ENCODE measurements at places on chromosomes 2 and 18.
A peak's percentile ranks its signal among the peaks of the same experiment; 100 is the strongest.

GRCh38 chr2:28991021-28991420, 9.9 kb downstream of the TOGARAM2 start:
- no peak for DNase-seq

GRCh38 chr18:2935438-2936192, 77.3 kb downstream of the LPIN2 start:
- DNase-seq, result no peak

- no peak for DNase-seq
Observed at GRCh38 chr2:207090389-207090788, 75.4 kb downstream of the KLF7 start.

DNA sequence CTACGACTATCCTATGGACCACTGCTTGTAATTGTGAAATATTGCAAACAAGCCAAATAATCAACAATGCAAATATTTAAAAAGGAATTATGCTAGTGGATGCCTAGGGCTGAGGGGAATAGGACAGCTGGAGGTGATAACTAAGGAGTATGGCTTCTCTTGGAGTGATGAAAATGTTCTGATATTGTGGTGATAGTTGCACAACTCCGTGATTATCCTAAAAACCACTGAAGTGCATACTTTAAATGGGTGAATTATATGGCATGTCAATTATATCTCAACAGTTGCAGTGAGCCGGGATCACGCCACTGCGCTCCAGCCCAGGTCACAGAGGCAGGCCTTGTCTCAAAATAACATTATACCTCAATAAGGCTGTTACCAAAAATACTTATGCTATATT, 125.1 kb upstream of the SH3BP4 start:
- DNase-seq, result no peak

- no peak for DNase-seq
Observed at GRCh38 chr2:239903210-239903609, 121.9 kb downstream of the NDUFA10 start.

DNA sequence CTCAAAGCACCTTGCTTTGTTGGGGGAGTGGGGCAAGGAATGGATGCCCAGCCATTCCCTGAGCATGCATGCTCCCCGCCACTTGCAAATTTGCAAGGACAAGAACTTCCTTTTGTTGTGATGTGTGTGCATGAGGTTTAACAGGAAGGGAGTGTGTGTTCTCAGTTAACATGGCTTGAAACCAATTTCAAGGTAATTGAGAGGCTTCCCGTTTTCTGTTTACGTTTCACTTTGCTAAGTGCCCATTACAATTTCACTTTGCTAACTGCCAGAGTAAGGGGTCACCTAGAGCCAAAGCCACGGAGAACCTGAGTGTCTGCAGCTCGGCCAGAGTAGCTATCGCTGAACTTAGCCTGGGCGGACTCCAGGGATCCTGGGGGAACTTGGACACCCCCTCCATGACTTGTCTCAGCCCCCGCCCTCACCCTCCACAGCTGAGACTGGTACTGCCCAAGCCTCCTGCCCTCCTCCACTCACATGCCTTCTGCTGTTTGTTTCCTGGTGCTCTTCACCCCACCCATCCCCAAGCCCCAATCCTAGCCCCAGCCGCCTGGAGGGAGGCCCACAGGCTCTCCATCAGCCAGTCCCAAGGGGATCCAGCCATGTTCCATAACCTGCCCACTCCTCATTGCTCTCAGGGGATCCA, 53.6 kb upstream of the LAPTM4A start:
- DNase-seq, result no peak

- DNase-seq, result peak; percentile 49
Observed at GRCh38 chr2:241272303-241273209, 42.9 kb downstream of the HDLBP start.

- DNase-seq, result no peak
Observed at GRCh38 chr2:18502142-18502541, 58.3 kb downstream of the RDH14 start.

DNA sequence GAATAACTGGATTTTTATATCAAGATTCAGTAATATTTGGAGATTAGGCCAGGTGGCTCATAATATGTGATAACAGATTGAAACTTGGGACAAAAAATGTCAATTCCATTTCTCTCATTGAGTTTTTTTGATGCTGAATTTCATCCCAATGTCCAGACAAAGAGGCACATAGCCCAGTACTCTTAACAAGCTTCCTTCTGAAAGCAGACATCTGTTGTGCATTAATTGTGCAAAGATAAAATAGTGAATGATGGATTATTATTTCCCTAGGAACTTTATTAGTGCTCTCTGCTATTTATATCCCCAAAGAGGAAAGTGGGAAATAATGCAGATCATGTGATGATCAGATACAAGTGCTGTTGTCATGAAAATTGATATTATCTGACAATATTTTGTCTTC, 234.1 kb downstream of the CCDC102B start:
- DNase-seq, result no peak

DNA sequence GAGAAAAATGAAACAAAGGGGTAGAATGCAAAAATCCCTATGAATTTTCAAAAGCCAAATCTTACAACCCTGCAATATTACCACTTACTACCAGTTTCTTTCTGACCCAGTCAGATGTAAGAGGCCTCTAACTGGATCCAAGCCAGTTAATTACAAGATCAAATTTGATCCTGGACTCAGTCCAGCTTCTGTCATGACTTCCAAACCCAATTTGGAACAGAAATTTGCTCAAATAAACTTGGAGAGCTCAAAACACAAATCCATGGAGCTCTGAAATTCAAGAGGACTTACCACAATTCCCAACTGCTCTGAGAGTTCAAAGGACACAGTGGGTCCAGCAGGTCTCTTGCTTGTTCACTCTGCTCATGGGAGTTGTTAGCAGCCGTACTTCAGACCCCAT, 1271.7 kb upstream of the SLC39A10 start:
- DNase-seq, result no peak

GRCh38 chr18:5052491-5052890, 144.6 kb downstream of the AKAIN1 start:
- DNase-seq, result no peak

DNA sequence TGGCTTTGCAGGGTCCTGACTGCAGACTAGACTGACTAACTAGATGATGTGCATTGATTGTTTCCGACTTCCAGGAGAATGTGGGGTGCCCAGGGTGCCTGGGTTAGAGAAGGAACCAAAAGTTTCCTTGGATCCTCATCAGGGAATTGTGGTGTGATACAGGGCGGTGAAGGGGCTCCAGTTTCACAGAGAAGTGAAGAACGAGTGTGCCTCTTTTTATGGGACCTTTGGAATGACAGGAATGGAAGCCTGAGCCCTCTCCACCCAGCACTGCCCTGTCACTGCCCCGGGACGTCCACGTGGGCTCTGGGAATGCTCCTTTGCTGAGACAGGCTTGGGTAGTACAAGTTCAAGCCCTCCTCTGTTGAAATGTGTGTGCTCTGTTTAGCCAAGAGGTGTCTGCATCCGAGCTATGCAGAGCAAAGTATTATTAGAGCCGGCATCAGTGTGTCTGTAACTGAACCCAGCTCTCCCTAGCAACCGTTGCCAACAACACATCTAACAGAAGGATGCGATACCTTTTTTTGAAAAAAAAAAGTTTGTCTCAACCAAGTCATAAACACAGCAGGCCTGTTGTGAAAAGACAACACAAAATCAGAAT, 183.6 kb downstream of the SMAD7 start:
- no peak for DNase-seq

- no peak for DNase-seq
Observed at GRCh38 chr2:5740053-5740452, 47.9 kb downstream of the SOX11 start.

DNA sequence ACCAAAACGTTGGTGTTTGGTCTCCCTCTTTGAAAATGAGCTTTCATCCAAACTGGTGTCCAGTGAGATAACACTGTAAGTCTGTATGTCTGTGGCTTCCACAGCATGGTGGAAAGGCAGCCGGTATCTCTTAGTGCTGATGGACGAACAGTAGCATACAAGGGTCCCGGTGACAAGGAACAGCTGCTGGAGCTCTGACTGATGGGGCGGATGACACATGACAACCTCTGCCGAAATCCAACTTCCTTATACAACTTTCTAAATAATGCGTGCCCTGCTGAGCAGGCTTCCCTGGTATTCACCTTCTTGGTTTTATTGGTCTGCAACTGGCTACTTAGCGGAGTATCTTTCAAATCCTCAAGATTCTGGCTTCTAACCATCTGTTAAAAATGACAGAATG, 216.2 kb downstream of the SRBD1 start:
- DNase-seq, result no peak

- no peak for DNase-seq
Observed at GRCh38 chr2:211077216-211077767, 520.9 kb downstream of the CPS1 start.

GRCh38 chr18:27223526-27224291, 38.6 kb upstream of the CHST9 start:
- no peak for DNase-seq

- DNase-seq, result no peak
Observed at GRCh38 chr2:24304098-24304497, 56.2 kb downstream of the ITSN2 start.

DNA sequence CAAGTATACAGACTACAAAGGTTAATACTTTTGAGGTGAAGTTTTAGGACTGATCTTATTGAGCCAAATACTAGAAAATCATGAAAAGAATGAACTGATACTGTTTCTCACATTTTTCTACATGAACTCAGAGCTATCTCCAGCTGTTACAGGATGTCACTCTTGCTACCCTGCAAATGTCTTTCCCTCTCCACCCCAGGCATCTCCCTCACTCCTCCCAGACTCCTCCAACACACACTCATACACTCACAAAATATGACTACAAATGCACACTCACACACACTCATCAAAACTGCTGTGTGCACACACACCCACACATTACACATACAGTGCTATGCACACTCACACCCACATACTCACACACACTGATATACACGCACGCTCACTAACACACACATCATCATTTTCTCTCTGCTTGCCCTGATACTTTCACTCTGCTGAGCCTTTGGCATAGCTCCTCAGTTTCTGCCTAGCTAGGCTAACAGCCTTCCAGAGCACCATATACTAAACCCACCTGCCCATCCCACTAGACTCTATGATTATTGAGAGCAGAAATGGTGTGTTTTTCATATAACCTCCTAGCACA, 273.3 kb downstream of the CD226 start:
- no peak for DNase-seq

DNA sequence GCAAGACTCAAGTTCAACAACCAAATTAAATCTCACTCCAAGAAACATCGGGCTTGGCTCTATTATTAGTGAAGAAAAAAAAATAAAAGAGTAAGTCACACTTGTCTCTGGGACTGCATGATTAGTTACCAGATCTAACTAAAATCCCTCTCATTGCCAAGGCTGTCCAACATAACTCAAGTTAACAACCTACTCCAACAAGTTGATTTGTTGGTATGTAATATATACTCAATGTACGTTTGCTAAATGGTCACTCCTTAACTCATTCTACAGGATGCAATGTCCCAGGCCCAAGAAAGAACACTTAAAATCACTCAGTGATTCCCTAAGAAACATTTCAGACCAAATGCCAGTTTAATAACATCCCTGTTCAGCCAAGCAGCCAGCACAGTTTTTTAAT, 95.1 kb downstream of the DYM start:
- no peak for DNase-seq

DNA sequence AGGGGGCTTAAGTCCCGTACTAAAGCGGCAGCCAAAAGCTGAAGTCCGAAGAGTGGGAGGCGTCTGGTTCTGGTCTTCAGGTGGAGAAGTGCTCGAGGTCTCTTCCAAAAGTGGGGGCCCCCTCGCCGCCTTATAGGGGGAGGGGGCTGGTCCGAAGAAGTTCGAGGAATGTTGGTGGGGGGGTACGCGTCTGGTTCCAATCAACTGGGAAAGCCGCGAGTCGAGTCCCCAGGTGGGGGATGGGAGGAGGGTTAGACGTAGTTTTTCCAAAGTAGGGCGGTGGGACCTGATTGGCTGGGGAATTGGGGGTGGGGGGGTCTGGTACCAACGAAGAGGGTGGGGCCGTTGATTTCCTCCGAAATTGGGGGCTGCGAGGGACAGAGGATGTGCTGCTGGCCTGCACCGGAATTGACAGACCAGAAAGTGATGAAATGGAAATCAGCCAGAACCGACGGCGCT, 594 bp downstream of the ITM2C start:
- DNase-seq, result no peak

GRCh38 chr18:45321520-45321919, 293.8 kb upstream of the SLC14A2 start:
- DNase-seq, result no peak

DNA sequence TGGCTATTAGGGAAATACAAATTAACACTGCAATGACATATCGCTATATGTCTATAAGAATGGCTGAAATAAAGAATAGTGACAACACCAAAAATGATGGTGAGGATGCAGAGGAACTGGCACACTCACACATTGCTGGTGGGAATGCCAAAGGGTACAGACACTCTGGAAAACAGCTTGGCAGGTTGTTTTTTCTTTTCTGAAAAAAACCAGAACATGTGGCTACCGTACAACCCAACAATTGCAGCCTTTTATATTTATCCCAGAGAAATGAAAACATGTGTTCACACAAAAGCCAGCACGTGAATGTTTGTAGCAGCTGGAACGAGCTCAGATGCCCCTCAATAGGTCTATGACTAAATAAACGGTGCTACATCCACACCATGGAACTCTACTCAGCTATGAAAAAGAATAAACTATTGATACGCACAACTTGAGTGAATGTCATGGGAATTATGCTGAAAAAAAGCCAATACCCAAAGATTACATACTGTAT, 45.9 kb downstream of the KCNE4 start:
- no peak for DNase-seq

- DNase-seq, result no peak
Observed at GRCh38 chr18:55932675-55933074, 344.7 kb upstream of the TCF4 start.

DNA sequence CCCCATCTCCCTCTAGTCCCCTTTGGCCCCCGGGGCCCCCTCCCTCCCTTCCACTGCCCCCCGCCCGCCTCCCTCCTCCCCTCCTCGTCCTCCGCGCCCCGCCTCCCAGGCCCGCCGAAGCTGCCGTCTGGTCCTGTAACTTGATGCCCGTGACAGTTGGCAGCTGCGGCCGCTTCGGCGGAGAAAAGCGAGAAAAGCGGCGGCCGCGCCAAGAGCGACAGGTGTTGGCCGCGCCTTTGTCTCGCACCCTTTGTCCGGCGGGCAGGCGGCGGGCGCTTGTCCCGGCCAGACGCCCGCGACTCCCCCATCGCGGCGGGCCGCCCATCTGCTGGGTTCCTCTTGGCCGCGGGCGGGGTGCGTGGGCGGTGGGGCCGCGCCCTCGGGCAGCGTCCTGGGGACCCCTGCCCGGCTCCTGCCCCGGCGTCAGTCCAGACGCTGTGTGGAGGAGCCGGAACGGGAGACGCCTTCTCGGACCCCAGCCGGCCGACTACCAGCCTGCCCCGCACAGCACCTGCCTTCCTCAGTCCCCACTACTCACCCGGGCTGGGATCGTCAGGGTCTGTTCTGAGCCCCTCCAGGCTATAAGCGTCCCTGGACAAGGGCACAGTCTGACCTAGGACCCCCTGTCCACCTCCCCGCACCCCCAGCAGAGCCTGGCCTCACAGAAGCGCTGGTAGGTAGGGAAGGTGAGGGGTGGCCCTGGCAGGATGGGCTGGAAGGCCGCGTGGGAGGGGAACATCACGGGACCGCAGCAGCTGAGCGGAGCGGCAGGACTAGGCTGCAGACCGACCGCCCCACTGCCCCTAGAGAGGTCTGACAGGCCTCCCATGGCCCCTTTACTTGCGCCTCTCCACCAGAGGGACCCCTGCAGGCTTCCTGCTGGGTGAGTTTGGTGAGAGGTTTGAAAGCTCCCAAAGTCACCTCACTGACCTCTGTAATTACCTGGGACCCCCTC, 1.2 kb upstream of the HES6 start:
- DNase-seq, result no peak
